GM13977 (cell line): ENCODE measurements at places on chromosomes 11 and 22.

DNA sequence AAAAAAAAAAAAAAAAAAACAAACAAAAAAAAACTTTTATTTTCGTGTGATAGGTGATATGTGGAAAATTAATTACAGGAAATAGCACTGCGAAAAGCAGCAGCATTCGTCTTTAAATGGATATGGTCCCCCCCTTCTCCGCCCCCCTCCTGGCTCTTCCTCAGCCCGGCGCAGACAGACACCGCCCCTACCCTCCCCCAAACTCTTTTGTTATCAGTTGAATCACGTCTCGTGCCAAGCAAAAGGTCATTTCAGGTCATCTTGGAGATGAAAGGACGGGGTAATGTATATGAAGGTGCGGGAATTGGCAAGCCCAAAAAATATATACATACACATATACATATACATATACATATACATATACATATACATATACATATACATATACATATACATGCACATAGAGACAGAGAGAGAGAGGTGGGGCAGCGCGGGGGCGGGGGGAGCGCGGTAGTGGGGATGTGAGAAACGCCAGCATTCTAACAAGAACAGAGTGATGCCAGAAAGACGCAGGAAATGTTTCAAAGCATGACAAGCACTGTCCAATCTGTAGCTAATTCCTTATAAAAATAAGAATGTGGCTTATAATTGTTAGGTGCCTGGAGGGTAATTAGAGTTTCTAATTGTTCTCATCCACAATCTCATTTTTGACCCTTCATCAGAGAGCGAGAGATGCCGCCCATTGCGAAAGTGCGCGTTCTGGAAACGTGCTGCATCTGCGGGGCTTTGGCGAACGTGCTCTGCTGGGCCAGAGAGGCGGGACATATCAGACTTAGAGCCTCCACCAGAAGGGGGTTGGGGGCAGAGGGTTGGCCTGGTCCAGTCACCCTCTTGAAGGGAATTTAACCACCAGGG lies 214.5 kb upstream of the UBASH3B start:
- no peak for DNase-seq

GRCh38 chr11:131549099-131549498 lies 178.7 kb downstream of the NTM start:
- no peak for DNase-seq

DNA sequence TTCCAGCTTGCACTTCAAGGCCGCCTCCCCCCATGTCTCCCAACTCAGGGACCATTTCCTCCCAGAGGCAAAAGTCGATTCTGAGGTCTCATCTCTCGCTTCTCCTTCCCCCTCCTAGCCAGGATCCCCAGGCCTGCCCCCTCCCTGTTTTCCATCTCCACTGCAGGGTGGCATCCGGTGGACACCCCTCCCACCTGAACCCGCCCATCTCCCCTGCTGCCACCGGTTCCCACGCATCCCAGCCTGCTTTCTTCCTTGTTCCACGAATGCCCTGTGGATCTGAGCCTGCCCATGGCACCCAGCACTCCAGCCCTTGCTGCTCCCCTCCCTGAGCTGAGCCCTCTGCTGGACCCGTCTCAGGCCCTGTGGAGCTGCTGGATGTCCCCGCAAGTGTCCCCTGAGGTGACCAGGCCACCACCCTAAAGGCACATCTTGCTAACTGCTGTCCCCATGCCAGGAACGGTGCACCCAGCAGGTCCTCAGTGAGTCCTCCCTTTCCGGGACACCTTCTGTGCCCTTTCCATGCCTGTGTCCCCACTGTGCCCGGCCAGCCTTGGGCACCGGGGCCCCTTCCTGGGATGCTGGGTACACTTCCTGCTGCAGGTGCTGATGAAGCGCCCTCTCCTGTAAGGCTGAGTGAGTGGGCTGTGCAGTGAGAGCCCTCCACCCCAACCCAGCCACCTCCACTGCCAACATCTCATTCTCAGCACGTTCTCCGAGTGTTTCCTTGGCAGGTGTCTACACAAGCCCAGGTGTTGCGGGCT lies 936 bp downstream of the IL17REL start:
- no peak for DNase-seq

DNA sequence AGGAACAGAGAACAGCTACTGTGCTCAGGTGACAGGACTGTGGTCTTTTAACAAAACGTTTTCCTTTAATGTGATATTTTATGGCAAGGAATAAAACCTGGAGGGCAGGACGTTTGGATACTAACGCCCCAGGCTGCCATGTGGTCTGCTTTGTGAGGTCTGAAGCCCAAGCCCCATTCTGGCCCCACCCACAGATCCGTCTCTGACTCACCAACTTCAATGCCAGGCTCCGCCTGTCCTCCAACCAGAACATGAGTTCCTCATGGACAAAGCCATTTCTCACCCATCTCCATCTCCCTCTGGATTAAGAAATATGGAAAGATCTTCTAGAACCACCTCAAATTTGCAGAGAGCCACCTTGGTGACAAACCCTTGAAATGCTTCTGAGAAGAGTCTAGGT lies 148.8 kb downstream of the CRYBB2 start:
- DNase-seq = no peak

- no peak for DNase-seq
These were observed 8.2 kb upstream of the MICAL3 start for GRCh38 chr22:18032455-18033101.

- no peak for DNase-seq
These were observed 10.9 kb upstream of the TNNT3 start for GRCh38 chr11:1908618-1909017.

DNA sequence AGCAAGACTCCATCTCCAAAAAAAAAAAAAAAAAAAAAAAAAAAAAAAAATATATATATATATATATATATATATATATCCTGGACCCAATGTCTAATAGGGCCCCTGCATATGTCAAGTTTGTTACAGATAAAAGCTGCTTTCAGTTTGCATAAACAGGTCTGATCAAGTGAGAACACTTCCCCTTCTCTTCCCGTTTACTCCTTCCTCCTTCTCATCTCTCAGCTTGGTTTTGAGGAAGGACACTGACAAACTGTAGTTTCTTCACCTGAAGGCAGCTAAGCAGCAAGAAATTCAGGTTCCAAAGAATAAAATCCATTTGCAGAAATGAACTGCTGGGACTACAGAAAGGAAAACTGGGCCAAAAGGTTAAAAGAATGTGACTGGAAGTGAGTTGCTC lies 11.7 kb downstream of the THOC5 start:
- no peak for DNase-seq

- no peak for DNase-seq
These were observed 140.3 kb downstream of the RBFOX2 start for GRCh38 chr22:35888181-35888870.

DNA sequence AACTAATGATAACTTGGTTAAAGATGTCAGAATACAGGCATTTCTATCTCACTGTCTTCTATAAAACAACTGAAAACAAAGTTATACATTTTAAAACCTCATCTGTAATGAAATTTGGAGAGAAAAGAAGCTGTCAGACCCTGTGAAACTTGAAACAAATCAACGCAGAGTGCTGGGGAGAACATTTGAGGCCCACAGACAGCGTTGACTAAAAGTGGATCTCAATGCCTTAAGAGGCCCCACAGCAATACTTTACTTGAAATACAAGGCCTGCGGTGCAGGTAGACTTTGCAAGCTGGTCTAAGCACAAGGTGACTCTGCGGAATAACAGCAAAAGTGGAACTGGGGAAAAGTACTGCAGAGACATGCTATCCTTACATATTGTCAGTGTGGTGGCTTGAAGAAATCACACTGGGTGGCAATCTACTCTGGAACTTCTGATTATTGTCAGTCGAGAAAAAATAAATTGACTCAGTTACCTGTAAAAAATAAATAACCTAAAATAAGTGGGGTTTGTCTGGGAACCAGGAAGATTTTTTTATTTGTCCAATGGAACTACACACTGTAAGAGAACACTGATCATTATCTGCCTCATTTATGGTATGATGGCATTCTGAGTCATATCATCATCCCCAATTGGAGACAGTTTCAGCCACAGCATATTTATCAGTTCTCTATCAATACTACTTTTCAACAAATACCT lies 138.9 kb downstream of the LUZP2 start:
- DNase-seq = no peak

DNA sequence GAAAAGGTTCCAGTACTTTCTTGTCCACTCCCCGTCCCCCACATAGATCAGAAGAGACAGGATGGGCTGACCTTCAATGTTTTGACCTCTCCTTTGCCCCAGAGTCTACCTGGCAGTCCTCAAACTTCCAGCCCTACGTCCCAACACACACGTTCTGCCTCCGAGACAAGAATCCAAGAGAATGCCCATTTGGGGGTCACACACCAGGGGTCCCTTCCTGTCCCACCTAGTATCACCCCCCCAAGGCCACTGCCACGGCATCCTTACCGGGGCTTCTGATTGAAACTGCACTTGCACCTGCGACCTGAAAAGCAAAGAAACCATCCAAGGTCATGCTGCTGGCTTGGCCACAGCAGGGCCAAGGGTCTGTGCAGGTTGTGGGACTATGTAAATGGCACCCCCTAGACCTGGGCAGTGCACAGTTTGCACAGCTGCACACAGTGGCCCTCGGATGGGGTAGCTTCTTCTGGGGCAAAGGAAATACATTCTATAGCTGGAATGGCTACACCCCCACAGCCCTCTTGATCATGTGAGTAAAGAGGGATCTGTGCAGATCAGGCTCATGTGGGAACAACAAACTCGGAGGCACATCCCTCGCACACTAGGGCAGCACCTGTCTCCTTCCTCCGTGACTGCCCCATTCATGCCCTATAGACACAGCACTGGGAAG lies 16.5 kb upstream of the FXYD2 start:
- DNase-seq = no peak

DNA sequence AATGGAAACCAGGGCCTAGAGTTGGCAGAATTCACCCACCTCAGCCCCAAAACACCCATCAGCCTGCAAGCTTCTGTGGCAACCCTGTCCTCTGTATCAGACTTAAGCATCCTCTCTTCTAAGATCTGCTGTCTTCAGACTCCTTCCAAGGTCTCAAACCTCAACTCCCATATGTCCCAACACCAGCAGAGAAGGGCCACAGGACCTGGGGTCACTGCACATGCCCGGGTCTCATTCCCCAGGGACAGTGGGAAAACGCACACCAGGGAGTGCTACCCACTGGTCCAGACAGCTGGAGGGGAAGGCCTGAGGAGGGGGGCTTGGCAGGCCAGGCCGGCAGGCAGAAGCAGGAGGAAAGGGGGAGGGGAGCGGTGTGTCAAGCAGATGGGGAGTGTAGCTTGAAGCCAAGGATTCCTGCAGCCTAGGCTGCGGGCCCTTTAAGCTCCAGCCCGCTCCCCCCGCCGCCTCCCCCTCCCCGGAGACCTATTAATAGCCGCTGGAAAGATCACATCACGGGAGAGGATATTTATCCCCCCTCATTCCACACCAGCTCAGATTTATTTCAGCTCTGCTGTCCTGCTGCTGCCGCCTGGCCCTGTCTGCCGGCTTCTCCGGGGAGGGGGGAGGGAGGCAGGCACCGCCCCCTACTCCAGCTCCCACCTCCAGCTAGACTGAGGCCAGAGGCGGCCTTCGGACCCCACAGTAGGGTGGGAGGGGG lies 16.7 kb downstream of the BCL9L start:
- DNase-seq = no peak
